ENCODE measurements at places on chromosomes 6 and 20. TPM values are rescaled to one million over a fixed set of nuclear protein-coding genes. Genes with fewer than 3 reads are reported as not detected.

DNA sequence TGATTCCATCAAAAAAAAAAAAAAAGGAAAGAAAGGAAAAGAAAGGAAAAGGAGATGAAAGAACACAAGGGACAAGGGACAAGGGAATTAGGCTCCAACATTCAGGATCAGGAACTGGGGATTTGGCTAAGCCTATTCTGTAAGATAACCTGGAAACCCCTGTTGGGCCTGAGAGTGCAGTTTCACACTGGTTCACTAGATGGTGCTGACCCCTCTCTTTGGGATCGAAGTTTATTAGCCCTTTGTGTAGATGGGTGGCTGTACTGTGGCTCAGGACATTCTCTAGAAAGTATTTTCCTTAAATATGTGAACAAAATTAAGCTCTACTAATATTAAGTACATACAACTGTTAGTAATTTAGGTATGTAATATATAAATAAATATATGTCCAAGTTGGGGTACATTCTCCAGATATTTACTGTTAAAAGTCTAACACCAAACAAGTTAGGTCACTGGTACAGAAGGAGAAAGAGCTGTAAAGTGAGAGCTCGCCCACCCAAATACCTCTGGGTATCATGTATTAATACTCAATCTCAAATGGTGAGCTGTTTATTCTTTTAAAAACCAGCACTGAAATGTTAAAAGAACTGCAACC is 6.3 kb downstream of the OR2A4 start:
- peak; percentile 44 for DNase-seq

The OR2H2 gene
- polyA plus RNA-seq, result not detected

GRCh38 chr6:30323806-30324205 is 2.9 kb upstream of the TRIM39 start:
- DNase-seq, result no peak

- no peak for DNase-seq
Measured at GRCh38 chr6:104548297-104548696, 311.4 kb downstream of the HACE1 start.

The SIGLEC1 gene
- 11.5 TPM for polyA plus RNA-seq

The NHSL1 gene
- polyA plus RNA-seq, result 0.84 TPM

GRCh38 chr6:17032988-17033634 is 68.7 kb upstream of the STMND1 start:
- peak; percentile 57 for DNase-seq

DNA sequence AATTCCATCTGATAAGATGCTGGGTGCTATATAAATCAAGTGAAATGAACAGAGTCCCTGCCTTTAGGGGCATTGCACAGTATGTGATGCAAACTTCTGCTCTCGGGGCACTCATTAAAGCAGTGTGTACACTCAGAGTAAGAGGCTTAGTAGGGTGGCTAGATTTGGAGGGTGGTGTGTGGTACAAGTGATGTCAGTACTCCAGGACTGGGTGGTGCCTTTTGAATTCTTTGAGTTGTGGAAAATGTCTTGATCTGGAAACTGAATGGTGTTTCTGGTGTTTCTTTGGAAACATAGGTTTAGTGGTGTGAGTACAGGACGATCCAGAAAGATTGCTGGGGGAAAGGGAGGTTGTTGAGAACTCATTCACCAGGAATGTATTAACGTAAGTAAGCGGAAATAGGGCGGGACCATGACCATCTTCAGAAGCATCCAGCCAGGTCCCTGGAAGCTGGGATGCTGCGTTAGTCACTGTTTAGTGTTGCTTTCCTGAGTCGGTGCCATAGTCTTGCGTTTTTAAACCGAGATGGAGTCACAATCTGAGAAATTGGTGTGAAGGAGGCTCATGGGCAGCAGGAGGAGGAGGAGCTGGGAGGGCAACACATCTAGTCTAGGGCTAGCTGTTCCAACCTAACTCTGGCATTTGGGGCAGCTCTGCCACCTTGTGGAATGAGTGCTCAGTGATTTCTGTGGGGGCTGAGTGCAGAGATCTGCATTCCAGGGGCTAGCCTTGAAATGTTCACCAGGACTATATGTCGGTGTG is 70.3 kb downstream of the SCAND1 start:
- peak; percentile 79 for DNase-seq

DNA sequence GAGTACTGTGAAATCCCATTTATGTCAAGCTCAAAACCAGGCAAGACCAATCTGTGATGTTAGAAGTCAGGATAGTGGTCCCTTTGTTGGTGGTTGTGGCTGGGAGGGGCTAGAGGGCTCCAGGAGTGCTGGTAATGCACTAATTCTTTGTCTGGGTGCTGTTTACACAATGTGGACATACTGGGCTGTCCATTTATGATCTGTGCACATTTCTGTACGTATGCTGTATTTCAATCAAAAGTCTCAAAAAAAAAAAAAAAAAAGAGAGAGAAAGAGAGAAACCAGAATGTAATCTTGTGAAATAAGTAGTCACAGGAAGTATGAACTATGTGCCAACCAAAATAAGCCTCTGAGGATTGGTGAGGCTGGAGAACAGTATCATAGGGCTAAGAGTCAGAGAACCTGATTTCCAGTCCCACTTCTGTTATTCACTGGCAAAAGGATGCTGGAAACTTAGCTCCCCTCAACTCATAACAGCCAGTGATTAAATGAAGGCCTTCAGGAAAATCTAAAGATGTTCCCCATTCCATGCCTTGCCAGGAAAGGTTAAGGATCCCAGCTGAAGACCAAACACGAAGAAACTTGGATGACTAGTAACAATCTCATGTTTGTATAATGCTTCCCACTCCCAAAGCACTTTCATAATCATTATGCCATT is 19.6 kb upstream of the TRAM2 start:
- no peak for DNase-seq

The SYTL3 gene
- polyA plus RNA-seq, result 3.3 TPM

GRCh38 chr6:115947966-115948541 is 112.6 kb downstream of the FRK start:
- no peak for DNase-seq

DNA sequence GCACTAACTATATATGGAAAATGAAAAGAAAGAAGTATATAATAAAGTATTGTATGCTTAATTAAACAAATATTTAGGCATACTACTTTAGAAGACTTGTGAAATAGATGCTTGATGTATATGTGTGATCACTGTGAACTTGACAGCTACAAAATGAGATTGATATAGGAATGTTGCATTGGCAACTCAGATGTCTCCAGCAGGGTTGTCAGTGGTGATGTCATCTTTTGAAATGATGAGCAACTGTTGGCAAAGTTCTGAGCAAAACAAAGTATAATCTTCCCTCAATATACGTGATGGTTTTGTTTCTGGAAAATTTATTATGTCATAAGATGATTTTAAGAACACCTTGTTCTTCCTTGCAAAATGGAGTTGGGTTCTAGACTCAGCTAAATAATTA is 133.8 kb downstream of the ARID1B start:
- no peak for DNase-seq

- DNase-seq, result no peak
Measured at GRCh38 chr6:158207422-158207788, 39.3 kb downstream of the GTF2H5 start.

DNA sequence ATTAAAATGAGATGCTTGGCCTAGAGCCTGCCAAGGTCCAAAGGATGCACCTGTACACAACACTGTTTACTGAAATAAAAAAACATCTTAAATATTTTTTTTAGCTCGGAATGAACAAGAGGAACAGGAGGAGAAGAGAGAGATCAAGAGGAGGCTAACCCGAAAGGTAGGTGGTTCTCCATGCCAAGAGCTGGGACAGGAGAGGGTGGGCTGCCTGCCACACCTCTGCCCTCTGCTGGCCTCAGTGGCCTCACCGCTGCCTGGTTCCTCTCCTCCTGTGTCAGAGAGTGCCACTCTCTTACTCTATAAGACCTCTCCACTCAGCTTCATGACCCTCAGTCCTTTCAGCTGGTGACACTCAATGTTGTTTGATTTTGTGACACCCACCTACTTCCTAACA is 50.2 kb downstream of the TBC1D7 start:
- DNase-seq, result no peak

The GINS1 gene
- 2.3 TPM for polyA plus RNA-seq

- DNase-seq, result no peak
Measured at GRCh38 chr20:11740975-11741374, 176.7 kb upstream of the BTBD3 start.

The PRSS16 gene
- polyA plus RNA-seq, result 3.5 TPM

DNA sequence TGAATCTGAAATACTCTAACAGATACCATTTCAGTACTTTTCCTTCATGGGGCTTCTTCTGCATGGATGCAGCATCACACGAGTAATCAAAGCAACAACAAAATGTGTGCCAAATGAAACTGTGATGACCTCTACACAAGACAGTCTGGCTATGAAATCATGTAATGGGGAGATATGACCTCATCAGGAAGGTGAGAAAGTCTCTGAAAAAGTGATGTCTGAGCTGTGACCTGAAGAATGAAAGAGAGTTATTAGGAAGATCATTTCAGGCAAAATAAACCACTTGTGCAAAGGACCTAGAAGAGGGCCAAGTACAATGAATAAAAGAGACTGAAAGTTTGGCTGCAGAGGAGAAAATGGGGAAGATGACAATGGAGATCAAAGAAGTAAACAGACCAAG is 182.8 kb downstream of the PTPRK start:
- DNase-seq, result no peak

GRCh38 chr6:6482256-6482655 is 106.3 kb upstream of the LY86 start:
- no peak for DNase-seq

The TFAP2D gene
- not detected for polyA plus RNA-seq

GRCh38 chr6:132713352-132714134 is at the start of gene VNN1:
VNN1 (minus strand) TSS chr6:132714055; CDS start chr6:132714035, 20 bp downstream.
- no peak for DNase-seq

The CFAP206 gene
- 0.15 TPM for polyA plus RNA-seq

All from ovary (tissue), 10 donors.